ENCODE measurements at places on chromosomes 5 and 9.

- no peak for DNase-seq
Measured at GRCh38 chr5:124738681-124739633, 7.5 kb downstream of the ZNF608 start.

DNA sequence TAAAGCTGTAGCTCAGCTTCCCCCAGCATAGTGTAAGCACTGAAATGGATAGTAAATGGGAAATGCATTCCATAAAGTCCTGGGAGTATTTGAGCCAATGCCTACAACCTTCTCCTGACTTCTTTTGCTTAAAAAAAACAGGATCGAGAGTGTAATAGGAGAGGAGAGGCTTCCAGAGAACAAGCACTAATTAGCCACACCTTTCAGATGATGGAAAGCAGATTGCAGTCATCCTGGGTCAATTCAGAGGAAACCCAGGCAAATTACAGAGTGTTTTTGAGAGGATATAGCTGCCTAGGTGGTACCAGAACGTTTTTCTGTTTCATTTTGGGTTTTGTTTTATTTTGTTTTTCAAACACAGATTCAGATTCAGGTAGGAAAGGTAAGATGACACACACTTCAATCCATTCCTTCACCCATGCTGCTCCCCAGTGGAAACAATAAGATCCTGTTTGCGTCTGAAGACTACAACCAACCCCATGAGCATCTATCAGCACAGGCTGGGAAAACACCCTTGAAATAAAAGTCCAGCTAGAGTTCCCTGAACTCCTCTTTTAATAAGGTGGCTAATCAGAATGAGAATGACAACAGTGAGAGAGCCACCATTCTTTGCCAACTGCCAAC, 95.6 kb downstream of the RFK start:
- DNase-seq: no peak

DNA sequence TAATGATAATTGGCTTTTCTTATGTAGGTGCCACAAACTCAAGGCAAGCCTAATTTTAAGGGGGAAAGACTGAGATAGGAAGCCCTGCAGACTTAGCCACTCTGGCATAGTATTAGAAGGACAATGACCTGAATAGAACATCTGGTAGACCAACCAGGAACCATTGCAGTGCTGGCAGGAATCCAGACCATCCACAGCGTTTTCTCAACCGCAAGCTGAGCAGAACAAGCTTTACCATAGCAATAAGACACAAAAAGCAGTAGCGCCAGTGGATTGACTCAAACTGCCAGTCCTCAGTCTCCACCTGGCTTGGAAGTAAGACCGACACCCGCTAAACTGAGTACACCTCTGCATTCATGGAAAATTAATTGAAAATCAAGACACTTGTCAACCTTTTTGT, 141.3 kb upstream of the LPAR1 start:
- DNase-seq: no peak

- DNase-seq: no peak
Measured at GRCh38 chr5:115992848-115993350, 30.6 kb downstream of the LVRN start.

DNA sequence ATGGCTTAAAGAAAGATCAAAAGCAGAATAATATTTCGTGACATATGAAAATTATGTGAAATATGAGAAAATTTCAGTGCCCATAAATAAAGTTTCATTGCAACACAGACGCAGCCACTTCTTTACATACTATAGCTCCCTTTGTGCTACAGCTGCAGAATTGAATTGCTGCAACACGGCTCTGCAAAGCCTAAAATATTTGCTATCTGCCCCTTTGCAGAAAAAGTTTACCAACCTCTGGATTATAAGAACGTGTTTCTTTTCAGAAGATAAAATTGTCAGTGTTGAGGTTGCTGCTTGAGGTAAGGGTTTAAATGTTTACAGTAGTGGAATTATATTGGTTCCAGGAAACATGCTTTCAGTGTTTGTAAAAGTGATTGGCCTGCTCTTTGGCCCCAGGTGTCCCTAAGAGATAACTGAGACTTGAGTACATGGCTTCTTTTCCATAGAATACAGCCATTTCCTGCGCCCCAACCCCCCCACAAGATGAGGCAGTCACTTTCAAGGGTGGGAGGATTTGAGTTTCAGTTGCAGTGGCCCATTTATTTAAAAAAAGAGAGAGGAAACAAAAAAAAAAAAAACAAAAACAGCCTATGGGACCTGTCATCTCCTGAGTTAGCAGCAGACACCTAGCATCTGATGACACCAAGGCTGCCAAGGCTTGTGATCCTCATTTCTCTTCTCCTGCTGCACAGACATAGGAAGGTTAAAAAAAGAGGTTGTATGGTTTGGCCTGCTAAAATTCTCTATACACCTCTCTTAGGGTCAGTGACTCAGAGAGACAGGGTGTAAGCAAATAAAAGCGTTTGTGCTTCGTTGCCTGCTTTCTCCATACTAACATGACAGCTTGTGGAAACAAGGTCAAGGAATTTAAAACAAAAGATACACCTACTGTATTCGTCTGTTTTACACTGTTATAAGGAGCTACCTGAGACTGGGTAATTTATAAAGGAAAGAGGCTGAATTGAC, 28.0 kb upstream of the HTR4 start:
- DNase-seq: no peak

GRCh38 chr5:87686975-87687374, 274.2 kb upstream of the CCNH start:
- DNase-seq: no peak

DNA sequence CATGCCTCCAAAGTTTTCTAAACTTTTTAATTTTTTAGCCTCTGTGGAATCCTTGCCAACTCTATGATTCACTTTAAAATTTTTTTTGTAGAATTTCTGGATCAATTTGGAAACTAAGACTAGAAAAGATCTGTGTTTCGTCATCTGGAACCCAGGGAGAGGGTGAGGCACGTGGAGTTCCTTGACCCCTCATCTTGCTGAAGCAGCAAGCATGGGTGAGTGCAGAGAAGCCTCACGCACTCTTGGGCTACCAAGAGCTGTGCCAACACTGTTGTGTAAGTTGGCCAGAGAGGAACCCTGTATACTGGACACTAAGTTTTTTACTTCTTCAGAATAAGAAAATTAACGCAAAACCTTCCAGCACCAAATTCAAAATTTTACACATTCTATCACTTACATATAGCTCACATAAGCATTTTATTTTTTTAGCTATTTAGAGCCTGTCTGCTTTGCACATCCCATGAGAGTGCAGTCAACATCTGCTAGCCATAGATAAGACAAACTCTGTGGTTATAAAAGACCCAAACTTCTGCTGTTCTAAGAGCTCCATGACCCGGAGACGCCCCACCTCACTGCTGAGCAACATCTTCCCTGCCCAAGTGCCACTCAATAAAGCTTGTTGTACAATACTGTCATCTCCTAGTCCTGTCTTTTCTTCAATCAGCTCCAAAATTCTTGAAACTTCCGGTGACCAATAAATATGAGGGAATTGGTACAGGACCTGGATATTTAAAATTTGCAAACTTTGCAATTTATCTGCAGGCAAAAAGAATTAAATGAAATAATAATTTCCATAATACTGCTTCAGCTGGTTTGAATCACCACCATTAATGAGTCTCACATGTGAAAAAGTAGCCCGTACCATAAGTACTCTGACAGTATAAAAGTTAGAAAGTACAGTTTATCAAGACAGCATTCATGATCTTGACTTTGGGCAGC, 69.7 kb upstream of the ADCY2 start:
- DNase-seq: peak; percentile 48

All from AG20443 (cell line).